ENCODE measurements at places on chromosomes 1 and 21.
A peak's percentile ranks its signal among the peaks of the same experiment; 100 is the strongest.

DNA sequence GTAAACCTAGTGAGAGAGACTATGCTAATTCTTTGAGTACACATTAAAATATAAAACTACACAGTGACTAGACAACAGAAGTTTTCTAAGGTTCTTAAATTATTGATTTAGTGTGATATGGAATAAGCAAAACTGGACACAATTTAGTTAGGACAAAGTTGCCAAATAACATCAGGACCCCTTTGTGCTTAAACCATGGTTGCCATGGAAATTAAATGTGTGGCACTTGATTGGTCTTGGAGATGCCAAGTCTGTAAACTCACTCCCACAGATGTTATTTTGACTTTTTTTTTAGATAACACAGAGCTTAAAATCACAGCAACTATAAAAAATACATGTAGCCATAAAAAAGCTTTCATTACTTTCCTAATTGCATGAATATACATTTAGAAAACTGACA lies 234.6 kb downstream of the BRINP3 start:
- DNase-seq, result no peak

GRCh38 chr1:41766041-41766440 lies 152.7 kb downstream of the HIVEP3 start:
- DNase-seq, result no peak

DNA sequence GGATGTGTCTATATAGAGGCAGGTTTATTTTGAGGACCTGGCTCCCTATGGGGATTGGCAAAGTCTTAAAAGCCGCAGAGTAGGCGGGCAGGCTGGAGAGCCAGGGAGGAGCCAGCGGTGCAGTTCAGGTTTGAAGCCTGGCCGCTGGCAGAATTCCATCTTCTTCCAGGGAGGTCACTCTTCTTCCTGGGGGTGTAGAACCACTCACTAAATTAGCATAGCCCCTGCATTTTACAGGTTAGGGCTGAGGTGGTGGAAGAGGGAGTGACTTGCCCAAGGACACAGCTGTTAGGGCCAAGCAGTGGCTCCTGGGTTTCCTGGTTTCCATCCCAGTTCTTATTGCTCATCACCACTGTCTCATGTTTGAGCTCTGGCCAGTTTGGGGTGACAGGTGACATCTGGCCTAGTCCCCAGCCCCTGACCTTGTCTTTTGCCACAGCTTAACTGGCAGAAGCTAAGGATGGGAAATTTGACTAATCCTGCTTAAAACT lies 1.4 kb downstream of the PINK1 start:
- no peak for DNase-seq

GRCh38 chr1:204455063-204455830 lies 39.4 kb downstream of the PIK3C2B start:
- no peak for DNase-seq

DNA sequence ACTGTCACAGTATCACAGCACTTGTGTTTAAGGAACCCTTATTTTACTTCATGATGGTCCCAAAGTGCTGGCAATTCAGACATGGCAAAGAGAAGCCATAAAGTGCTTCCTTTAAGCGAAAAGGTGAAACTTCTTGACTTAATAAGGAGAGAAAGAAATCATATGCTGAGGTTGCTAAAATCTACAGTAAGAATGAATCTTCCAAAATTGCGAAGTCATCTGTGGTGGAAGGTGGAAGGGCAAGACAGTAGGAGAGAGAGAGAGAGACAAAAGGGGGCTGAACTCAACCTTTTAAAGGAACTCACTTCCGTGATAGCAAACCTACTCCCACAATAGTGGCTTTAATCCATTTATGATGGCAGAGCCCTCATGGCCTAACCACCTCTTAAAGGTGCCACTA lies 19.3 kb upstream of the AADACL3 start:
- DNase-seq, result no peak

DNA sequence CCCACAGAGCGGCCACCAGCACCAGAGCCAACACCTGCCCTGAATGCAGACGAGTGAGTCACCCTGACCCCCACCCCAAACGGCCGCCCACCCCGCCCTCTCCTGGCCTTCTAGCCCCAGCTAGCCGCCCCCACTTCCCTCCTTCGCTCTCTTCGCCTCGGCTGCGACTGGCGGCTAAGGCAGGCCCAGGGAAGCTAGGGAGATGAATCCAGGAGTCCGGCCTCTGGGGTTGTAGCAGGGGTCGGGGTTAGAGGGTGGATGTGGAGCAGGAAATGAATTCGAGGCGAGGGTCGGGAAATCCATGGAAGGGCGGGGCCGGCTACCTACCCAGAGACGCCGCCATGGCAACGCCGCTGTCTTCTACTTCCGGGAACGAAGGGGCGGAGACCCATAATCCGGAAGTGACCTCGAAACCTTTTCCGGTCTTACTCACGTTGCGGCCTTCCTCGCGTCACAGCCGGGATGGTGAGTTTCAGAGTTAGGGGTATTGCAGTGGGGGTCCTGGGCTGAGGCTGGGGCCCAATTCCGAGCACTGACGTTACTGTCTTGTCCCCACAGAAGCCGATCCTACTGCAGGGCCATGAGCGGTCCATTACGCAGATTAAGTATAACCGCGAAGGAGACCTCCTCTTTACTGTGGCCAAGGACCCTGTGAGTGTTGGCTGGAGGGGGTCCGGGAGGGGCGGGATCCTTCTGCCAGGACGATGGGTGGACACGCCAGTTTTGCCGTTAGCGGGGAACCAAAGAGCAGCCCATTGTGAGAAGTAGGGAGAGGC lies at the start of the genes EIF3I and TMEM234:
TSS of gene EIF3I (plus strand) at position 428 of the 776 bp plus-strand sequence. CDS start at position 463, 35 bp downstream.
TSS of gene TMEM234 (minus strand) at position 374 of the 776 bp plus-strand sequence. CDS start at position 343, 31 bp downstream.
- peak; percentile 89 for DNase-seq

DNA sequence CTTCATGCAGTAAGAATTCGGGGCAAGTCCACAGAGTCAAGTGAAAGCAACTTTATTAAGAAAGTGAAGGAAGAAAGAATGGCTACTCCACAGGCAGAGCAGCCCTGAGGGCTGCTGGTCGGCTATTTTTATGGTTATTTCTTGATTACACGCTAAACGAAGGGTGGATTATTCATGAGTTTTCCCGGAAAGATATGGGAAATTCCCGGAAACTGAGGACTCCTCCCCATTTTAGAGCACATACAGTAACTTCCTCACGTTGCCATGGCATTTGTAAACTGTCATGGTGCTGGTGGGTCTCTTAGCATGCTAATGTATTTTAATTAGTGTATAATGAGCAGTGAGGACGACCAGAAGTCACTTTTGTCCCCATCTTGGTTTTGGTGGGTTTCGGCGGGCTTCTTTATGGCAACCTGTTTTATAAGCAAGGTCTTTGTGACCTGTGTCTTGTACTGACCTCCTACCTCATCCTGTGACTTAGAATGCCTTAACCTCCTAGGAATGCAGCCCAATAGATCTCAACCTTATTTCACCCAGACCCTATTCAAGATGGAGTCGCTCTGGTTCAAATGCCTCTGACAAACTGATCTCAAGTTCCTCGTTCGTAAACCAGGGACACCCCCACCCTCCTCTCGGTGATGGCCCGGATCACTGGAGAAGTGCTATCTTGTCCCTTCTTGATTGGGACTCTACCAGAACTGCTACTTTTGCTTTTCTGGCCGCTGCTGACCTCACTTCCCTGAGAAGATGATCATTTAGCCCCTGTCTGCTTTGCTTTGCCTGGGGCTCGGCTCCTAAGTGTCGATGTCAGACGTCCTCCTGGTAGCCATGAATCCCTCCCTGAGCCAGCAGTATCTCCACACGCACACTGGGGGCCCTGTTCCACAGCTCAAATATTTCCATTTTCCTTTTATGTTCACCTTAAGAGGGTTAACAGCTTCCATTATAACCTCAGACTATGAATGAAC lies 48.8 kb downstream of the CLSTN1 start:
- no peak for DNase-seq

DNA sequence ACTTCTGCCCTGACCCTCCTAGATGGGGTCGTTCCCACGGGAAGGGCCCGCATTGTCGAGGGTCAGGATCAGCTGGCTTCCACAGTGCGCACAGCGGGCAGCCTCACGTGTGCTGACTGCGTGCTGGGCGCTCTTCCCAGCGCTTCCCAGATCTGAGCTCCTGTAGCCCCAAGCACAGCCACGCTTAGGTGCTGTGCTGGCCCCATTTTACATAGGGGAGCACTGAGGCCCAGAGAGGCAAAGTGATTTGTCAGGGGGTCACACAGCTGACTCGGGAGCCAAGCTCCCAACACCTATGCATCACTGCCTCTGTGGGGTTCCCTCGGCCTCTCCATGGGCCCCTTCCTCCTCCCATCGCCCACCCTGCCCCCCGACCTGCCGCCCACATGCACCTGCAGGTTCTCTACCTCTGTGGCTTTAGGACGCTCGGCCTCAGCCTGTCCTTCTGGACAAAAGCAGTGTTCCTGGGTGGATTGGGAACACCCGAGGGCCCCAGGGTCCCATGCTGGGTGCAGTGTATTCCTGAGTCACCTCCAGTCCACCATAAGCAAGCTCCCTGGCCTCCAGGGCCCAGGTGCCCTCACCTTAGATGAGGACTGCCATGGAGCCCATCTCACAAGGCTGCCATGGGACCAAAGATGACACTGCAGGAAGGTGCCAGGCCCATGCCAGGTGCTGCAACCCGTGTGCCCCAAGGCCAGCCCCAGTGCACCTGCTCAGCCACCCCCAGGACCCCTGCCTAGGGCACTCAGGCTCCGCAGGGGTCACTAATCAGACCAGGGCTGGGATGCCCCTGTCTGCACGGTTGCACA lies 23.3 kb downstream of the TFF3 start:
- no peak for DNase-seq

- no peak for DNase-seq
Observed at GRCh38 chr1:24119859-24120756, 8.2 kb upstream of the MYOM3 start.

DNA sequence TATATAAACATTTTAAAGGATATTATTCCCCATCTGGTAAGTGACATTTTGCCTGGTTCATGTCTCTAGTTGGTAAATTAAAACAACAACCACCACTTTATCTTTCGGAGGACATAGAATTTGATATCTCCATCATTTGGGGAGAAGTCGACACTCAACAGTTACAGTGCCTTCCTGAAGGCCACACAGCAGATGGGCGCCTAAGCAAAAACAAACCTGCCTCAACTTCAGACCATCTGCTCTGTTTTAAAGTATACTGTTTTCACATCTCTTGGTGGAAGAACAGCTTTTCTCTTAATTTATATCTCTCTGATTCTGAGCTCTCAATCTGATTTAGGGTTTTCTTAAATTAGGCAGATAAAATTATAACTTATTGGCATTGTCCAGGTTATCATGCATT lies 282.2 kb downstream of the RYR2 start:
- DNase-seq, result peak; percentile 83

- DNase-seq, result no peak
Observed at GRCh38 chr1:7335224-7335879, 435.7 kb upstream of the VAMP3 start.

- DNase-seq, result no peak
Observed at GRCh38 chr1:231334079-231334666, 3.5 kb downstream of the EXOC8 start.

GRCh38 chr1:214557952-214558735 lies 6.7 kb upstream of the PTPN14 start:
- no peak for DNase-seq

- no peak for DNase-seq
Observed at GRCh38 chr21:42973309-42973990, 912 bp upstream of the PKNOX1 start.

GRCh38 chr21:31900121-31900895 lies 27.5 kb downstream of the HUNK start:
- no peak for DNase-seq

- DNase-seq, result peak; percentile 32
Observed at GRCh38 chr1:111739925-111740765, 950 bp upstream of the INKA2 start.

GRCh38 chr1:228486596-228487335 lies 416 bp upstream of the RNF187 start:
- DNase-seq, result peak; percentile 72

DNA sequence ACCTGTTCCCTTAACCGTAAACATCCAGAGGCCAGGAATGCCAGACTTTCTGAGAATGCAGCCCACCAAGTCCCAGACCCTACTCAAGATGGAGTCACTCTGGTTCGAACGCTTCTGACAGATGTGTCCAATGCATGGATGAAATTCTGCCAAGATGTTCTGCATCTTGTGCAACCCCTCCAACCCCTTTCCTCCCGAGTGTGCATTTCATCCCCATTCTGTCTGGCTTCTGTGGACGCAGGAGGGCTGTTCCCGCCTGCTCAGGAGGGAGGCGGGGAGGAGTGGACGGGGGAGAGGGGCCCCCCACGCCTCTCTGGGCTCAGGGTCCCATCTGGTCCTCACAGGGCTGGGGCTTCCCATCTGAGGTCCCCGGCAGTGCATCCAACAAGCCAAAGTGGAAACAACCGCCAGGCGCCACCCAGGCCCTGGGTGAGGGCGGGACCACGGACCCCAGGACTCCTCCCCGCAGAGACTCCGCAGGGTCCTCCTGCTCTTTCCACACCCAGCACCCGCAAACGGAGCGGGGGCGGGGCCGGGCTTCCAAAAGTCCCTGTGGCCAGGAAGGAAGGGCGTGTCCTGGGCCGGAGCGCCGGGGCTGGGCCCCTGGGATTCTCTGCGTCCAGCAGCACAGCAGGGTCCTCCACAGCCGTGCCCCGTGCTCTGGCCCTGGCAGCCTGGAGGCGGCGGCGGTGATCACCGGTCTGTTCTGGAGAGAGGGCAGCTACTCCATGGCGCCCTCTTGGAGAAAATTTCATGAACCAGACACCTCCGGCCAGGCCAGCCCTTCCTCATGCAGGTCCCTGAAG lies 27.8 kb upstream of the SUMO3 start:
- DNase-seq, result no peak

GRCh38 chr1:165892935-165893334 lies 65.5 kb downstream of the UCK2 start:
- no peak for DNase-seq

GRCh38 chr1:193256019-193256418 lies 69.6 kb upstream of the B3GALT2 start:
- DNase-seq, result no peak

DNA sequence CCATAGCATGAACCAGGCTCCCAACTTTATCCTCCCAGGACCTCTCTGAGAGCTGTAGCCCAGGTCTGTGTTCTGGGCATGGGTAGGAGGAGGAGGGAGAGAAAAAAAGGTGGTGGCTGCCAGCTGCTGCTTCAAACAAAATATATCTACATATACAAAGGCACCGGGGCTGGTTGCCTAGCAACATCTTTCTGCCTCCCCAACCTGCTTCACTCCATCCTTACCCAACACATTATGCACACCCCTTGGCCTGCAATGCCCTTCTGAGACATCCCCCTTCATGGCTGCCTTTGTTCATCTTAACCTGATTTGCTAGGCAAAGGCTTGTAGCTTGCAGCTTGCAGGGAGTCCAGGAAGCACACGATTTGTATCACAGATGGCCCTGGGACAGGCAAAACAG lies 27.2 kb upstream of the ATP1A1 start:
- peak; percentile 65 for DNase-seq

- DNase-seq, result no peak
Observed at GRCh38 chr1:186113461-186113860, 261.6 kb downstream of the TPR start.

GRCh38 chr1:5939271-5940170 lies 52.7 kb downstream of the NPHP4 start:
- DNase-seq, result no peak

DNA sequence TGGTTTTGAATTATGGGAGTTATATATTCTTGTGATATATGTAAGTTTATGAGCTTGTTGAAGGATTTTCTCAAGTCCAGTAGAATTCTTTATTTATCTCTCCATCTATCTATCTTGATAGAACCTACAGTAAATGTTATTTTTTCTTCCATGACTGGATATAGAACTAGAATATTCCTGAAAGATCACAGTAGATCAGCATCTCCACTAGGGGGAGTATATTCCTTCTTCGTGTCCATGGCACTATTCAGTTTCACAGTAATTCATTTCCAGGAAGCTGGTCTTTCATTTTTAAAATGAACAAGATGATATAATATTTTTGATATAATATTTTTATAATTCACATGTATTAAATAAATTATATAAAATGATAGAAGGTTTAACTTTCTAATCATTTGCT lies 18.8 kb downstream of the TMPRSS15 start:
- peak; percentile 1 for DNase-seq

Measured in NCI-H2171 (cell line).